ENCODE measurements at places on chromosomes 12 and 14. TPM values are rescaled to one million over a fixed set of nuclear protein-coding genes. Genes with fewer than 3 reads are reported as not detected.

DNA sequence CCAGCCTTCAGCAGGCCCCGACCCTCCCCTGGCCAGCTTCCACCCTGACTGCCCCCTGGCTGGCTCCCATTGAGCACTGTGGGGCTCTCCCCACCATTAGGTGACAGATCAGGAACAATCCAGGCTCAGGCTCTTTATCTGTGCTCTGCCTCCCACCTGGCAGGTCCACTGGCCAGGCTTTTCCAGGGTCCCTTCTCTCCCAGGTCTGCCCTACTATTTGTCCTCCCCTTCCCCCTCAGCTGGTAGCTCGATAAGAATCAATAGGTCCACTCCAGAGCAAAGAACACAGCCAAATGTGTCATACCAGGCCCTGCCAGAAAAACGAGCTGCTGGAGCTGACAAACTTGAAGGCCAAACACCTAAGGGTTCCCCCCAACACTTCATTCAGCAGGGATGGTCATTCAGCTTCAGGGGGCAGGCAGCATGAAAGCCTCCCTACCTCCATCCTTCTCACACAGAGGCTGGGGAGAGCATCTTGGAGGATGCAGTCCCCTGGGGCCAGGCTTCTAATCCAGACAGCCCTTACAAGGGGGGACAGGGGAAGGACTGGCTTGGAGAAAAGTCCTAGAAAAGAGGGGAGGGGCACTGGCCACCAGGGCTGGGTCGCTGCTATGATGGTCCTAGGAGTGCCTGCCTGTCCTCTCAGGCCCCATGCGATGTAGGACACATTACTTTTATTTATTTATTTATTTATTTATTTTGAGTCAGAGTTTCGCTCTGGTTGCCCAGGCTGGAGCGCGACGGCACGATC, 1.9 kb upstream of the KRT18 start:
- no peak for DNase-seq

DNA sequence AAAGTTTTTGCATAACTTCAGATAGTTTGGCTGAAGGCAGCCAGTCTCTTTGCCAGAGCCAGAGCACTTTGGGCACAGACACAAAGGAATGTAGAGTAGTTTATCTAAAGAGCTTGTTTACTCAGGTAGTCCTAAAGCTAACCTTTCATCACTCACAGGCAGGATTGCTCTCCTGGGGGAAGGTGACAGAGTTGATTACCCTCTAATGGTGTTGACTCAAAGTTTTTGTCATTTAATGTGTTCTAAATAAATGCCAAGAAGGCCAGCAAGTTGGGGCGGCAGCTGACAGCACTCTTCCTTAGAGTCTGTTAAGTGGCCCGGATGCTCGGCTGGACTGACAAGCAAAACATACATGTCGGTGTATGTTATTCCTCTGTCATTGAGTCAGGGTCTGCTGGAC, 9.3 kb upstream of the TAS2R46 start:
- no peak for DNase-seq

GRCh38 chr12:13100882-13101769, 2.3 kb downstream of the GSG1 start:
- DNase-seq: peak; percentile 88

GRCh38 chr14:75909630-75910029, 72.2 kb downstream of the TGFB3 start:
- no peak for DNase-seq

- no peak for DNase-seq
Observed at GRCh38 chr12:61412201-61412600, 848.0 kb upstream of the USP15 start.

- DNase-seq: no peak
Observed at GRCh38 chr14:69366069-69366468, 32.0 kb downstream of the ERH start.

DNA sequence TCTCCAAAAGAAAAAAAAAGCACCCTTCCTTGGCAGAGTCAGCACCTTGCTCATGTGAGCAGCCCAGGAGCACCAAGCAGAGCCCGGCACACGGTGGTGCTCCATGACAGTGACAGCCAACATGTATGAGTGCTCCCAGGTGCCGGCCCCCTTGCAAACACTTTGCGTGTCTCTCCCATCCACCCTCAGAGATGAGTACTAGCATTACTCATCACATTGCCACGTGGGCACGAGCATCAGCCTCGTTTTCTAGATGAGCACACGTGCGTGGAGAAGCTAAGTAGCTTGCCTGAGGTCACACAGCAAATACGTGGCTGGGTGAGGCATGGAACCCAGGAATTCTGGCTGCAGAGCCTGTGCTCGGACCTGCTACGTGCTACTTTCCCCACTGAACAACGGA, 177.9 kb upstream of the PRMT8 start:
- DNase-seq: no peak

DNA sequence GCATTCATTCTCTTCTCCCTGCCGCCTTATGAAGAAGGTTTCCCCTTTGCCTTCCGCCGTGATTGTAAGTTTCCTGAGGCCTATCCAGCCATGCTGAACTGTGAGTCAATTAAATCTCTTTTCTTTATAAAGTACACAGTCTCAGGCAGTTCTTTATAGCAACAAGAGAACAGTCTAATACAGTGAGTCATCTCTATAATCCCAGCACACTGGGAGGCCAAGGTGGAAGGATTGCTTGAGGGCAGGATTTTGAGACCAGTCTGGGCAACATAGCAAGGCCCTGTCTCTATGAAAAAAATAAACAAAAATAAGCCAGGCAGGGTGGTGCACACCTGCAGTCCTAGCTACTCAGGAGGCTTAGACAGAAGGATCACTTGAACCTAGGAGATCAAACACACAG, 259.9 kb downstream of the CEP128 start:
- DNase-seq: no peak

Gene KRT74
- not detected for polyA plus RNA-seq

Gene CIDEB
- 24.6 TPM for polyA plus RNA-seq

Gene KCNMB4
- 18.4 TPM for polyA plus RNA-seq

Data from renal cortex interstitium (tissue), 15 donors.